GM06990 (cell line): ENCODE measurements at places on chromosomes 4 and X.

DNA sequence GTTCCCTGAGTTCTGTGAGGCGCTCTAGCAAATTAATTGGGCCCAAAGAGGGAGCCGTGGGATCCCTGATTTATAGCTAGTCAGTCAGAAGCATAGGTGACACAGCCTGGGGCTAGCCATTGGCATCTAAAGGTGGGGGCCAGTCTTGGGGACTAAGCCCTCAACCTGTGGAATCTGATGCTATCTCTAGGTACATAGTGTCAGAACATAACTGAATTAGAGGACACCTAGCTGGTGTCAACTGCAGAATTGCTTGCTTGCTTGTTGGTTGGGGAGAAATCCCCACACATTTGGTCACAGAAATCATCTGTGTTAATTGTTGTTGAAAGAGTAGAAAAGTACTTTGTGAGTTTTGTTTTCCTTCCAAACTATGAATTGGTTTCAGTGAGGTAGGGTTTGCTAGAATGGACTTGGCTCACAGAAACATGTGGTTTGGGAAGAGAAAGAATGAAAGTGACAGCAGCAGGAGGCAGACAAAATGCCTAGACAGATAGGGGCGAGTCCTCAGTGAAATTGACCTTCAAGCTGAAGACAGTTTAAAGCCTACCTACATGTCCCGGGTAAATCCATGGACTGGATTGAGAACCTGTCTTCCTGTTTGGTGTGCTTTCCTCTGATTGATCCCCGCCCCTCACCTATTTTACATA is 12.8 kb upstream of the GPR82 start:
- DNase-seq = no peak

- DNase-seq = no peak
Observed at GRCh38 chrX:70694339-70695122, 214.0 kb downstream of the TEX11 start.

- no peak for DNase-seq
Observed at GRCh38 chrX:45274576-45274975, 73.9 kb upstream of the DIPK2B start.

- no peak for DNase-seq
Observed at GRCh38 chrX:15681433-15681832, 16.8 kb upstream of the CLTRN start.

DNA sequence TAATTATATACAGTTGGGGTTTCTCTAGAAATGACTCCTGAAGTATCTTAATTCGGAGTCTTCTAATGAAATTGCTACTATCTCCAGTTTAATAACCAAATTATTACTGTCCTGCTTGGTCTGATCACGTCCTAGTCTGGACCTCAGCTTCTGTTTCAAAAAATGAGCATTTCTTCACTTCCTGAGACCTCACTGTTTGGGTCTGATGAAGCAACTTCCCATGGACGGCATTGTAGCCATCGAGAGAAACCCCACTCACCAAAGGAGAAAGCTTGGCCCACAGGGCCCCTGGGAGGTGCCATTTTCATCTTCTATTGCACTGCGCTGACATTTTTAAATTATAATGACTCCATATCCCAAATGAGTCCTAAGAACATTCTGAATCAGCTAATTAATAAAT is 178.0 kb downstream of the MGST2 start:
- DNase-seq = no peak

DNA sequence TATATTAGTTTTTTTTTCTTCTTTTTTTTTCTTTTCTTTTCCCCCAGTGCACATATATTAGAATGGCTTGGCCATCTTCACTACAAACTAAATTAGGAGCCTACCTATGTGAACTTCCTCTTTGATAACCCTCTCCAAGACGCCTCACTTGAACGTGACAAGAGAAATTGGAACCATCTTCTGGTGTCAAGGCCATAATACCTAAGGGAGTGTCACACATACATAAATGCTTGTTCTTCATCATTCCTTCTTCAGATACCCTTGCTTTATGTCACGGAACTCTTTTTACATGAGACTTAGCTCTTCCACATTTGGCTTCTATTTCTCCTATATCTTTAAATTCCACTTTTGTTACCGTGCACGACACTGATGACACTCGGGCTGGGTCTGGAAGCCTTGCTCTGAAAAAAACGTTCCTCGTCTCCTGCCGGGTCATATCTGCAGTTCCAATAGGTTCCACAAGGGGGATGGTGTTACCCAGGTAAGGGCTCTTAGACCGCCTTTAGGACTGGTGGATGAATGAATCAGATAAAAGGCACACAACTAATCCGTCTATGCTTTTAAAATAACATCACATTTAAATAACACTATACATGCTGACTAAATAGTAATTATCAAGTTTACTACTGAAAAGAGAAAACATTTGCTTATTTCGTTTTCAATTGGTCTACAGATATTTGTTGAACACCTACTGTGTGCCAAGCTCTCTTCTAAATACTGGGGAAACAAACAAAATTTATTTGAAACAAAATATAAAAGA is 19.9 kb downstream of the DGAT2L6 start:
- DNase-seq = no peak
